ENCODE measurements at places on chromosomes 5 and 9. TPM values are rescaled to one million over a fixed set of nuclear protein-coding genes. Genes with fewer than 3 reads are reported as not detected.

- DNase-seq, result no peak
Observed at GRCh38 chr9:33295571-33295970, 5.3 kb downstream of the NFX1 start.

DNA sequence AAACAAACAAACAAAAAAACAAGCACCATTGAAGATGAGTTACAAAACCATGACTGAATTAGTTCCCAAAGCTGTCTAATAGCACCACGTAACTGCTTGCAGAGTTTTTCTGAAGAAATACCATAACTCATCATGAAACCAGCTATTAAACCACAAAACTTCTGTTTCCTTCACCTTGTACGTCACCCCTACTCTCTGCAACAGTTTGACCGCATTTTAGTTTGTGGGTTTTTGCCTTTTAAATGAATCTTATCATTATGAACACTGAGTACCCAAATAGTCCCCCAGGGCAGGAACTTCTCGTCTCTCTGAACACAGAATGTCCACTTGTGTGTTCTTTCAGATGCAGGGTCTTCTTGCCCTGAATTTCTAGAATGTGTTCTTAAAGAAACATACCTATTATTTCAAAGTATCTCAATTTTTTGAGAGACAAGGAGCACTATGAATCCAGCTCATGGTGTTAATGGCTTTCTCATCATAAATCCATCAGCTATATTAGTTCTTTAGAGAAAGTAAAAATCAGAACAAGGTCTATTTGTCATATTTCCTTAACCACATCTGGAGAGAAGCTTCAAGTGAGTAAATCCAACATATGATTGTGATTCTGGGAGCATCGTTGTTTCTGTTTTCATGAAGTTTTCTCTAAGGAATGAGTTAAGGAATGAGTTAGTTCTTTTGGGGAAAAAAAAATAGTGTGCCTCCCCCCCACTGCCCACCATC lies 210.6 kb downstream of the AUH start:
- peak; percentile 97 for DNase-seq

- peak; percentile 9 for DNase-seq
Observed at GRCh38 chr5:4661836-4662235, 478.3 kb upstream of the ADAMTS16 start.

DNA sequence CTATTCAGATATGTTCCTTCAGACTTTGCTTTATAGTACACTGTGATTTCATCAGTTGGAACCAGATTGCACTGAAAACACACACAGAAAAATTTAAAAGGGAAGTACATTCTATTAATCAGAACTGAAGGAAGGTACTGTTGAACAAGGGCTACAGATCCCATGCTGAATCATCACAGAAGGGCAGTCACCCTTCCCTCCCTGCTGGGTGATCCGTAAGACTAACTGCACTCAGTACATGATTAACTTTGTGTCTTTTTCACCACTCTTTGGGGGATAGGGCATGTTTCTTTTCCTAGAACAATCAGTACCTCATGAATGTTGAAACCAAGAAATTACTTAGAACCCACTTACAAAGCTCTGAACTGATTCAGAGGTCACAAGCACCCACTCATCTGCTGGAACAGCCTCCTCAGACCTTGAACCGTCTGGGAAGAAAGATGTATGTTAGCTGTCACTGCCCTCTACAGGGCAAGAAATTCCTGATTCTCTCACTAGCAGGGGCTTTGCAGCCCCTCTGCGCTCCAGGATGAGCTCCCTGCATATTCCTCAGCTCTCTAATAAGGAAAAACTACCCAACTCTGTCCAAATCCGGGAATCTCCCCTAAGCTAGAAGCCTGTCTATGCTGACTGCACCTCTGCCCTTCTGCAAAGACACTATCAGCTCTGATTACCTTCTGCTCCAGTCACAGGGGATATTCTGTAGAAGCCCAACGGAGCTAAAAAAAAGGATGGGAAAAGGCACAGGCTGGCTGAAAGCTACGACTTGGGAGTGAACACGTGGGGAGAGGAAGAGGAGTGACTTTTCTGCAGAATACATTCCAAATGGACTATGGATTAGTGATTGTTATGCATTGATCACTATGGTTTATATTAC lies 51.0 kb downstream of the IARS1 start:
- DNase-seq, result peak; percentile 91

DNA sequence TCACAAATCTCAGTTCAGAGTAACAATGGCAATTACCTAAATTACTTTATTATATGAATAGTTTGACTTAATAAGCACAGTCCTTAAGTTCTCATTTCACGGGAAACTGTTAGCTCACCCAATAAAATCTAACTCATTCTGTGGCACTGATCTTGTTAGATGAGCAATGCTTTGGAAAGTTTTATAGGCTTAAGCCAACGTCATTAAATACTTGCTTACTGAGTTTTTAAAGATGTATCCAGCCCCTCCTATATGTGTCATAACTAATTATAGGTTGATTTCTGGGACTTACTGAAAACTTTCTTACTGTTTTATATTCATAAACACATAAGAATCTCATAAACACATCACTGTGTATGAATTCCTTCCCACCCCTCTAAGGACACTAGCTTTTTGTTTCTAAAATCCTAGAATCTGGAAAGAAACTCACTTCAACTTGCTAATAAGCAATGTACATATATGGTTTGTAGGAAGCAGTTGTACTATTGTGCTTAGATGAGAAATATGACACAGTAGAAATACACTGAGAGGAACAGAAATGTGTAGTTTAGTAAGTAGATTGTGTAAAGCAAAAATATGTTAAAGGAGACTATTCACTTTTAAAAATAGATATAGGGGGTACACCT lies 14.1 kb upstream of the MARCOL start:
- DNase-seq, result no peak

- no peak for DNase-seq
Observed at GRCh38 chr5:102623329-102624065, 124.7 kb upstream of the SLCO6A1 start.

Gene CORO2A
- 0.11 TPM for total RNA-seq
